SJSA1 (cell line): ENCODE measurements at places on chromosomes 1 and 21. TPM values are rescaled to one million over a fixed set of nuclear protein-coding genes. Genes with fewer than 3 reads are reported as not detected.

DNA sequence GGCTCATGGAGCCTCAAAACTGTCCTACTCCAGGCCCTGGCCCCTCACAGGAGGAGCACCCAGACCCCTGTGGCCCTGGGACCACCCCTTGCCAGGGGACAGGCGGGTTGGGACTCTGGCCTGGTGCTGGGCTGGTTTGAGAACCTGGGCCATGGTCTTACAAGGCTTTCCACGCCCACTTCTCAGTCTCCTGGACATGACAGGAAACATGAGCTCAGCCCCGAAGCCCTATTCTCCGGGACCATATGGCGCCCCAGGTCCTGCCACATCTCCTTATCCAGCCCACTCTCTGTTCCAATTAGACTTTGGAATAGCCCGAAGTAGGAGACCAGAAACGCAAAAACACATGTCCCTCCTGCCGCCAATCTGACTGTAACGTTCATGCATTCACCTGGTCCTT is 47.9 kb downstream of the KCNAB2 start:
- no peak for DNase-seq

GRCh38 chr1:63679076-63679475 is 85.9 kb downstream of the PGM1 start:
- no peak for DNase-seq

DNA sequence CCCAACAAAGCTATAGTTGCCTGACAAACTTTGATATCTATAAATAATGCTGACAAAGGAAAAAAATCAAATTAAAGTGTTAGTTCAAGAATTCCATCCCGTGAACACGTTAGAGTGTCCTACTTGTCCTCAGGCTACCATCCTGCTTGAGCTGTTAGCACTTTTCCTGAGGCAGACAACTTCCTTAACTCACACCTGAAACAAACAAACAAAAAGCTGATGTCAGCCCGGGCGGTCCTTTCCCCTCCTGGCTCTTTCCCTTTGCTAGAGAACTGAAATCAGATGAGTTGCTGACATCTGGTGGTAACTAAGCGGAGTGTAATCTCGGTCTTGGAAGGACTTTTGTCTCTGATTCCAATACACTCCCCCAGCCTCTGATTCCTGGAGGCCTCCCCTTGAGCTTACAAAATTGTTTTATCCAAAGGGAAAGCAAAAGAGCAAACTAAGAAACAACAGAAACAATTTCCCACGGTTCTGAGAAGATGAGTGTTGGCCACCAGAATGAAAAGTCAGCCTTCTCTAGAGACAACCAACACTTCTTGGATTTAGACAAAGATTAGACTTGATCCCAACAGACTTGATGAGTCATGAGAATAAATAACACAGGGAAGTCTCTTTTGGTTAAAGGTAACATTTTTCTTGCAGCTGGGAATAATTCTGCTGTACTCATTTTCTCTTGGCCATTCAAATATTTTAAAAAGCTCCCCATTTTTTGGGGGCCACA is 135.4 kb downstream of the PROX1 start:
- DNase-seq: peak; percentile 37

DNA sequence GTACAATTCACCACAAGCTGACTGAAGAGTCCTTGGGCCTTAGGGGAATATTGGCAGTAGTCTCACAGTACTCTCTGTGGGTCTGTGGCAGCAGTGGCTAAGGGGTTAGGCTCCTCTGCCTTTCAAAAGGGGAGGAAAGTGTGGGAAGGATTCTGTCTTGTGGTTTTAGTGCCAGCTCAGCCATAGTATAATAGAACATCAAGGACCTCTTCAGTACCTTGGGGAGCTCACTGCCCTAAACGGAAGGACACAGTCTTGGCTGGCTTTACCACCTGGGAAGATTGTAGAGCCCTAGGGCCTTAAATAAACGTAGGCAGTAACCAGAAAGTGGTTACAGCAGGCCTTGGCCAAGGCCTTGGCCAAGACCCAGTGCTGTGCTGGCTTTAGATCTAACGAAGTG is 265.7 kb downstream of the COL11A1 start:
- no peak for DNase-seq

GRCh38 chr21:28763809-28764418 is 228.8 kb downstream of the LTN1 start:
- no peak for DNase-seq

DNA sequence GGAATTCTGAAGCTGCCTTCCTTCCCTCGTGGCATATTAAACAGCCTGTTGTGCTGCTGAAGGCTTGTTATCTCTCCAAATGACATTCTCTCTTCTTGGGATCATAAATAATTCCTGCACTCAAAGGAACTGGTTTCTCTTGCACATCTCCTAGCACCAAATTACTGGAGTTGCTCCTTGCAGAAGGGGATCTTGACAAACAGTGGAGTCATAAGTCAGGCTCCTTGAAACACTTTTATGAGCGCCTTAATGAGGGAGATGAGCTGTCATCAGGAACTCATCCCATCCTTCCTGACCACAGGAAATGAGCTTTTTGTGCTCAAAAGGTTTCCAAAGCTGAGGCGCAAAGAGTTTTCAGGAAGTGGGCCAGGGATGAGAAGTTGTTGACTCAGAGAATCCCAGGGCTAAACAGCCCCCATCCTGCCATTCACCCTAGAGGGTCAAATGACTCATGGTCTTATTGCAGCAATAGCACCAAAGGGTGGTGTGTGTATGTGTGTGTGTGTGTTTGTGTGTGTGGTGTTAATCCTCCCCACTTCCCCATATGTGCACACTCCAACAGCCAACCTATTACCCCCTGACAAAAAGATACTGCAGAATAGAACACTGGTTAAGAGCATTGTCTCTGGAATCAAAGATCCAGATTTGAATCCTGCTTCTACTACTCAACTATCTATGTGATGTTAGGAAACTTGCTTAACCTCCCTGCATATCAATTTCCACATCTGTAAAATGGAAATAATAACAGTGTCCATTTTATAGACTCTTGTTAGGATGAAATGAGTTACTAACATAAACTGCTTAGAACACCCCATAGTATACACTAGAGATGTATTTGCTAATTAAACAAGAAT is 2.8 kb upstream of the PHC2 start:
- DNase-seq: peak; percentile 91

DNA sequence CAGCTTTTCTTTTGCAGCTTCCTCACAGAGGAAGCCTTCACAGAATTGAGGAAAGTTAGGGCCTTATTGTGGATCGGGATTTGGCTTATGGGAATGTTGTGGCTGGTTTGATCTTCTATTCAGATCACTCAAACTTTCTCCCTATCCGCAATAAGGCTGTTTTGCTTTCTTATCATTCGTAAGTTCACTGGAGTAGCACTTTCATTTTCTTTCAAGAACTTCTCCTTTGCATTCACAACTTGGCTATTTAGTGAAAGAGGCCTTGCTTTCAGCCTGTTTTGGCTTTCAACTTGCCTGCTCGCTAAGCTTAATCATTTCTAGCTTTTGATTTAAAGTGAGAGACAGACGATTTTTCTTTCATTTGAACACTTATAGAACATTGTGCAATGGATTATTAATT is 181.9 kb upstream of the B3GALT2 start:
- DNase-seq: no peak

KLHDC9 gene
- total RNA-seq: not detected in 2 replicates

HLCS gene
- total RNA-seq: 12.7 and 20.9 TPM in 2 replicates

TEX38 gene
- not detected in 2 replicates for total RNA-seq

IGSF9 gene
- 0.16 TPM in 1 of 2 replicates, not detected in the other for total RNA-seq

PLPPR4 gene
- total RNA-seq: 5.8 and 10.3 TPM in 2 replicates

C8A gene
- not detected in 2 replicates for total RNA-seq

MYOC gene
- 1.4 TPM in 1 of 2 replicates, not detected in the other for total RNA-seq

EVA1C gene
- 13.4 and 19.6 TPM in 2 replicates for total RNA-seq
